ENCODE measurements at places on chromosomes 5 and 9.
A peak's percentile ranks its signal among the peaks of the same experiment; 100 is the strongest.

GRCh38 chr9:83459830-83460229, 78.4 kb downstream of the FRMD3 start:
- no peak for DNase-seq

GRCh38 chr5:175889910-175890684, 18.7 kb downstream of the CPLX2 start:
- DNase-seq = no peak

- DNase-seq = no peak
Measured at GRCh38 chr5:179427676-179428056, 82.4 kb upstream of the ADAMTS2 start.

GRCh38 chr5:117731446-117731845, 1156.8 kb upstream of the SEMA6A start:
- DNase-seq = no peak

- no peak for DNase-seq
Measured at GRCh38 chr9:19587678-19588077, 178.9 kb downstream of the ACER2 start.

DNA sequence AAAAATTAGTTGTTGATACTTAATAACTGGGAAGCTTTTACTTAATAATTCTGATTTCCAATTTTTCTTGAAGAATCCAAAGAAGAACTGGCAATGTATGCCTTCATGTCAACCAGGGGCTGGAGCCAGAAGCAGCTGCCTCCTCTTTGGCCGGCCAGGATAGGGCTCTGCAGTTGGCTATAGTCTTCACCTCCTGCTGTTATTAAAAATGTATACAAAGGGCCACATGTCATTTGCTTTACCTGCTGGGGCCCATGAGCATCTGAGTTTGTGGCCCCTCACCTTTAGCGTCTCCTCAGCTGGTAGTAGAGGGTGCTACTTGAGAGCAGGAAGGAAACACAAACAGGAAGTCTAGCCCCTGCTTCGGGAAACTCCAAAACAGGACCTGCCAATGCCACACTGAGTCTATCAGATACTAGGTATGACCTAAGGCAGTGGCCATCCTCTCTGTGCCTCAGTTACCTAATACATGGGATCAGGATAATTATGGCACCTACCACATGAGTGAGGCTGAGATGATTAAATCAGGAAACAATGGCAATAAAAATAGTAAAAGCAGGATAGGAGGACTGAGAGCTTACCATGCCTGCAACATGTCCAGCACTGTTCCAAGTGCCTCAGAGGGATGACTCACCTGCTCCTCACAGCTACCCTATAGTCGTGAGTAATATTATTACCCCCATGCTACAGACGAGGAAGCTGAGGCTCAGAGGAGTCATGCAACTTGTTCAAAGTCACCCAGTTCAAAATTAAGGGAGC, 21.3 kb downstream of the CCDC69 start:
- peak; percentile 74 for DNase-seq

DNA sequence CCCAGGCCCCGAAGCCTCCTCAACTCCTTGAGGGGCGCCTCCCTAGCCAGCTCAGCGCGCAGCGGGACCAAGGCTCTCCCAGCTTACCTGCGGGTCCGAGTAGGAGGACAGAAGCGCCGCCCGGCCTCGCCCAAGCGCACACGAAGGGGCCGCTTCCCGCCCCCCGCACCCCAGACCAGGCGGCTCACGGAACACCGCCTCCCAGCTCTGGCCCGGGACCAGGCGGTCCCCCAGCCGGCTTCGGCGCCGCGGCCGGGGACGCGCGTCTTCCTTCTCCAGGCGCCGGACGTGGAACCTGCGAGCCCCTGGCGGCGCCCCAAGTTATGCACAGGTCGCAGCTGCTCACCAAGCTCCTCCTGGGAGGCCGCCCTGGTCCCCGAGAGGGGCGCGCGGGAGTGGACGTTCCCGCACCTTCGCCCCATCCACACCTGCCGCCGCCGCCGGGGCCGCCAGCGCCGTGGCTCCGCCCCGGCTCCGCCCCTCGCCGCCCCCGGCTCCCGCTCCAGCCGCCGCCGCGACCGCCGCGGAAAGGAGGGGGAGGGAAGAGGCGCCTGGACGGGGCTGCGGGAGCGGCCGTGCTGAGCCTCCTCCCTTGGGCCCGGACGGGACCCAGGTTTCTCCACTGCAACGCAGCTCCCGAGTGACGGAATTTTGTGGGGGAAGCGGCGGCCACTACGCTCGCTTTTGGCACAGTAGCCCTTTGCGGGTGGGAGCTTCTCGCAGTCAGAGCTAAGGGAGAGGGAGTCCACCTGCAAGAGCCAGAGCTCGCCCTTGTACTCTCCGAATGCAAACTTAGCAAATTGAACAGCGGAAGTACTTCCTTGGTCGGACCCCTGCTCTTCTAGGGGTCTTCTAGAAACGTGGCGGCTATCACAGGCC, 77.5 kb upstream of the IFNE start:
- peak; percentile 52 for DNase-seq
